ENCODE measurements at places on chromosomes 2 and 18. TPM values are rescaled to one million over a fixed set of nuclear protein-coding genes. Genes with fewer than 3 reads are reported as not detected.

- no peak overlapping the region for H3K4me3 ChIP-seq
- H3K36me3 ChIP-seq = no peaks in the 10 kb centered on the region
- no peaks in the 10 kb centered on the region for H3K27me3 ChIP-seq
- H3K27ac ChIP-seq = no peak overlapping the region
- H3K4me1 ChIP-seq = no peaks in the 10 kb centered on the region
Measured at GRCh38 chr2:16640001-16640700, 25.5 kb downstream of the CYRIA start.

The PDIA6 gene
- 100 TPM for total RNA-seq

The ANKRD39 gene
- total RNA-seq = 18.0 TPM

The VAPA gene
- 171 TPM for total RNA-seq

The GBX2 gene
- not detected for total RNA-seq

The B4GALT6 gene
- 0.95 TPM for total RNA-seq

DNA sequence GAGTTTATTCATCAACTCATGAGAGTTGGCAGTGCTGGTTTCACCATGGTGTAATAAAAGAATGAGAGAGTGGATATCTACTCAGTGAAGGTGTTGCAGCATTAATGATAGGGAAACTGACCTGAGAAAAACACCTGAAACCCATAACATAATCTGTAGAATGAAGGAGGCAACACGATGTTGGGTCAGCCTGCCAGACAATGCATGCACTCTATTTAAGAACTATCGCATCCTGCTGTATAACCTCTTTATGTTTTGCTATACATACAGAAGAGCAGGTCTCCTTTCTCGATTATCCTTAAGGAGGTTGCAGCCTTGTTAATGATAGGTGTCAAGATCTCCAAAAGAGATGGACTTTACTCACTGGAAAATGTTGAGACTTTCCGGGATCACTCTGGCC is 65.9 kb downstream of the IKZF2 start:
- no peak overlapping the region for H3K27ac ChIP-seq
- H3K4me1 ChIP-seq = peaks cover 19% of the 10 kb centered on the region
- H3K36me3 ChIP-seq = no peaks in the 10 kb centered on the region
- no peaks in the 10 kb centered on the region for H3K27me3 ChIP-seq
- DNase-seq = no peak

GRCh38 chr2:26892922-26893524 is 45.1 kb downstream of the DPYSL5 start:
- DNase-seq = no peak
- H3K4me1 ChIP-seq = no peaks in the 10 kb centered on the region
- no peaks in the 10 kb centered on the region for H3K27me3 ChIP-seq
- H3K36me3 ChIP-seq = no peaks in the 10 kb centered on the region

- no peak overlapping the region for H3K4me3 ChIP-seq
- no peak overlapping the region for H3K27ac ChIP-seq
- DNase-seq = no peak
- H3K36me3 ChIP-seq = no peaks in the 10 kb centered on the region
- no peaks in the 10 kb centered on the region for H3K4me1 ChIP-seq
Measured at GRCh38 chr2:172842511-172843265, 107.0 kb downstream of the RAPGEF4 start.

GRCh38 chr2:65256054-65256453 is 28.4 kb downstream of the ACTR2 start:
- peaks cover 9% of the 10 kb centered on the region for H3K36me3 ChIP-seq
- H3K27ac ChIP-seq = no peak overlapping the region
- no peaks in the 10 kb centered on the region for H3K4me1 ChIP-seq
- no peaks in the 10 kb centered on the region for H3K27me3 ChIP-seq
- H3K4me3 ChIP-seq = no peak overlapping the region

The LAMA1 gene
- not detected for total RNA-seq

GRCh38 chr2:36554531-36554930 is 43.4 kb downstream of the FEZ2 start:
- peaks cover 3% of the 10 kb centered on the region for H3K36me3 ChIP-seq
- H3K27ac ChIP-seq = no peak overlapping the region
- no peak overlapping the region for H3K4me3 ChIP-seq
- DNase-seq = no peak
- H3K27me3 ChIP-seq = no peaks in the 10 kb centered on the region

The TLX2 gene
- not detected for total RNA-seq

- H3K36me3 ChIP-seq = no peaks in the 10 kb centered on the region
- H3K4me3 ChIP-seq = peak overlapping the region; percentile 67
- peaks cover 4% of the 10 kb centered on the region for H3K4me1 ChIP-seq
- H3K27me3 ChIP-seq = no peaks in the 10 kb centered on the region
Measured at GRCh38 chr2:38528008-38528442, 74.7 kb downstream of the HNRNPLL start.

The GRP gene
- total RNA-seq = not detected
